ENCODE measurements at places on chromosomes 2 and 18.

DNA sequence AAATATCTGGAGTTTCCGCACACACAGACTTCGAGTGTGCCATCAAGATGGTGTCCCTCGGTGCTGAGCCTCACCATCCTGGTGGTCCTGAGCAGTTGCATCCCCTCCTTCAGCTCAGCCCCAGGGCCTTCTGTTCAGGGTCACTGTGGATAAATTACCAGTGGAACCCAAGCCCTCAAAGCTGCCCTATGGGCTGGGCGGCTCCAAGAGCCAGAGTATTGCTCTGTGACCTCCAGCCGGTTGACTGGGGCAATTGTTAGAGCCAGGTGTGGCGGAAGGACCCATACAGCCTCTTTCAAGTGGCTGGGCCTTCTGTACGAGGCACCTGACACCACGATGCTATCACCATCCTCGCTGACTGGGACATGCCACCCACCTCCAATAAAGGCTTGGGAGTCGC is 215.5 kb downstream of the GBX2 start:
- DNase-seq, result no peak

- no peak for DNase-seq
Measured at GRCh38 chr18:46833899-46834298, 77.0 kb upstream of the ST8SIA5 start.

GRCh38 chr2:95382686-95383634 is 19.5 kb upstream of the FAHD2A start:
- DNase-seq, result no peak

DNA sequence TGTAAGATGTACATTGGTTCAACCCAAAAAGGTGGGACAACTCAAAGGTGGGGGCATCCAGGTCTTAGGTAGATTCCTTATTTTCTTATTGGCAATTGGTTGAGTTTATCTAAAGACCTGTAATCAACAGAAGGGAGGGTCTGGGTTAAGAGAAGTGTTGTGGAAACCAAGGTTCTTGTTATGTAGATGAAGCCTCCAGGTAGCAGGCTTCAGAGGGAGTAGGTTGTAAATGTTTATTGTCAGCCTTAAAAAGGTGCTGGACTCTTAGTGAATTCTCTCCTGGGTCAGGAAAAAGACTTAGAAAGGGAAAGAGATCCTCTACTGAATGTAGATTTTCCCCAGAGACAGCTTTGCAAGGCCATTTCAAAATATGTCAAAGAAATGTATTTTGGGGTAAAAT is 125.3 kb upstream of the NDUFV2 start:
- DNase-seq, result no peak

GRCh38 chr2:117170897-117171296 is 643.6 kb upstream of the DDX18 start:
- DNase-seq, result no peak

- no peak for DNase-seq
Measured at GRCh38 chr2:125746321-125747164, 909.4 kb upstream of the GYPC start.

DNA sequence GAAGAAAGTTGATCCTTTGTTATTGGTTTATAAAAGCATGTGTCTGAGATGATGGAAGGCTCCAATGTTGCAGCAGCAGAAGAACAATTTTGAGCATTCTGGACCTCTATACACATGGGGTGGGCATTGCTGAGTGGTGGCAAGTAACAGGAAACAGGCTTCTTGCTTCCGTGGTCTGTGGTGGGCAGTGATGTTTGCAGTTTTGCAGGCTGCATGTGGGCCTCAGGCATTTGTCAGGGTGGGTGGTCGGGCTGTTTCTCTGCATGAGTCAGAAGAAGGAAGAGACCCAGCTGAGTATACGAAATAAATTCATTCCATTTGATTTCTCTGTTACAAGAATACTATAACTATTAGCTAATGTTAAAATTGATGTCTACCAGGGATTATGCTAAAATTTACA is 239.5 kb upstream of the COL3A1 start:
- no peak for DNase-seq

DNA sequence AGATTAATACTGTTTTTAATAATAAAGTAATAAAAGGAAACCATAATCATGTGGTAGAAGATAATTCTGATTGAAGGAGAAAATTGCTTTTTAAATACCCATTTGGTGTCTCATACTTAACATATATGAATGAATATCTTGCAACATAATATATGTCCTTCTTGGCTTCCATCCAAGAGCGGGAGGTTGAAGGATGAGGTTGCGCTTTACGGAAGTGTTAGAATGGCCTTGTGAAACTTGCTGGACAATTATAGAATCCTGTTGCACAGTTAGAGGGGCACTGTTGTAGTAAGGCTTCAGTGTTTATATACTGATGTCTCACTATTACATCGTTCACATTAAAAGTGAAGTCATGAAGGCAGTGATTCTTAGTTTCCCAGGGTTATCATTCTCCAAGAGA is 9.4 kb downstream of the INSIG2 start:
- no peak for DNase-seq

DNA sequence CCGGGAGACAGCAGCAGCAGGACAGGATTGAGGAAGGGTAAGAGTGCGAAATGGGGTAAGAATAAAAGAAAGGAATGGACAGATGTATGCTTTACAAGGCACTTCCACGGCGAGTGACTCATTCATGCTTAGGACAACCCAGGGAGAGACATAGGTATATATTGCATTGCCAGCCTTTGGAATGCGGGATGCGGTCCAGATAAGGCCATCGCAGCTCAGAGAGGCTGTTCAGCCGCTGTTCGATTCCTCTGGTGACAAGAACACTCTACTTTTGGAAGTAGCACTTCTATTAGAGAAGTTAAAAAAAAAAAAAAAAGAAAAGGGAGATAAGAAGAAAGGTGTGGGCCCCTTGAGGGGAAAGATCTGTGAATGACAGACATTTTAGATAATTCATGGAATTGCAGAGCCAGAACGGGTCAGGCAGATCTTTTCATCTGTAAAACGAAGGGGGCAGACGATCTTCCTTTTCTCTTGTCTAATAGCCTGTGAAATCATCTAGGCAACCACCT is 819 bp upstream of the NCOA1 start:
- no peak for DNase-seq

GRCh38 chr18:36283448-36283847 is 14.1 kb upstream of the FHOD3 start:
- DNase-seq, result no peak

GRCh38 chr2:212249451-212249850 is 289.2 kb downstream of the ERBB4 start:
- no peak for DNase-seq

DNA sequence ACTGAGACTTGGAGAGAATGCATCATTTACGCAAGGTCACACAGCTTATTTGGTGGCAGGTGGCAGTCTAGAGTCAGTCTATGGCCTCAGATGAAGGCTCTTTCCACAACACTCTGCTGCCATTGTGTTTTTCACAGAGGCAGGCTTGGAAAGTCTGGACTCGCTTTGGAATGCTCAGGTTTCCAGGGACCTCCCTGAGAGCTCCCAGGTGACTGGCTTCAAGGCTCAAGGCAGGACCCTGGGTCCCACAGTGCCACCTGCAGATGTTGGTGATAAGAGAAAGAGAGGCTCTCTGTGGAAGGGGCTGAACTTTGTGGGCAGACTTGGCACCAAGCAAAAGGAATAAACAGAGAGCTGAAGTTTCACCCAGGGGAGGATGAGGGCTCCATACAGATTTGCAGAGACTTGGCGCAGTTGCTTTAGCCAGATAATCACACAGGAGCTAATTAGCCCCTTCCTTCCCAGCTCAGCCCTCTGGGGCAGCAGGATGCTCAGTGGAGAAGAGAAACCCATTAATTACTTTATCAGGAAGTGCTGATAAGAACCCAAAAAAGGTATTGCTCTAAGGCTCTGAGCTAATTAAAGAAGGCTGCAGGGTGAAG is 103.5 kb downstream of the LBH start:
- DNase-seq, result no peak

DNA sequence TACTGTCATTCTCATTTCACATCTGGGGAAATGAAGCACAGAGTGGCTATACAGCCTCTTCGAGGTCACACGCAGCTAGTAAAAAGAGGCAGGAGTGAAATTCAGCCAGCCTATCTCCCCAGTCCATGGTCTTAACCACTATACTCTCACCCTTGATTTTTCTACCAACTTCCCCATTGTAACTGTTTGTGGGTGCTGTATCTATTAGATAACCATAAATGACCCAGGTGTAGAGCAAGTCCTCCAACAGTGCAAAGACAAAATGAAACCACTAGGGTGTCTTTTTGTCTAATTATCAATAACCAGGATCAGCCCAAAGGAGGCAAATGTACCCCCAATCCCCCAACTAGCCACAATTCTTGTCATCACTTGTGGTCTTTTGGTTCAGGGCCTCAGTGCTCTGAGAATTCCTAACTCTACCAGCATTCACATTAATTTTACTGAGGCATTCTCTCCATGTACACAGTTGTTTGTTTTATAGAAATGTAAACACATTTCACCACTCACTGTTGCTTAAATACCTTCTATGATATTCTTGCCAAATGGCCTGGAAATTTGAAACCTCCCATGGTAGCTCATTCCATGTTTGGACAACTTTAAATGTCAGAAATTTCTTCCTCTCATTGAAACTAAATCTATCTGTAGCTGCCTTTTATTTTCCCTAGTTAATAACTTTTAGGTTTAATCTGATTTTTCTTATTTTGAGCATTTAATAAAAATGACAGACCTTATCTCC is 58.7 kb downstream of the SLC40A1 start:
- no peak for DNase-seq
